Suppressor macrophage treated with lipopolysaccharide for 1 hour (primary cell): ENCODE measurements at places on chromosomes 7 and 10.

DNA sequence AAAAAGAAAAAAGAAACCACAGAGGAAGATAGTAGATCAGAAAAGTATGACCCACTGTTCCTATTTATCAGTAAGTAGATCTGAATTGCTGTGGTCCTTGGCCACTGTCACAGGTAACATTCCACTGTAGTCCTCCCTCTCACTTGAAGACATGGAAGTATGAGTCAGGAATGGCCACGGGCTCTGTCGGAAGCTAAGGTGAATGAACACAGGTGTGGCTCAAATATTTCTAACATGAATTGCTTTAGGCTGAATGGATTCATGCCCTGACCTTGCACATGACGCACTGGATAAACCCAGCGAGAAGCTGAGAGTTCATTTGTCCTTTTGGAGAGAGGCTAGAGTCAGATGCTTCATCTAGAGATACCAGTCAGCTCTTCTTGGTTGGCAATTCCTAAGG lies 224.5 kb upstream of the SP8 start:
- no peak for DNase-seq

GRCh38 chr10:44234483-44234875 lies 150.4 kb downstream of the CXCL12 start:
- no peak for DNase-seq

- DNase-seq: no peak
Observed at GRCh38 chr10:79979310-79979975, 30.5 kb upstream of the SFTPD start.

DNA sequence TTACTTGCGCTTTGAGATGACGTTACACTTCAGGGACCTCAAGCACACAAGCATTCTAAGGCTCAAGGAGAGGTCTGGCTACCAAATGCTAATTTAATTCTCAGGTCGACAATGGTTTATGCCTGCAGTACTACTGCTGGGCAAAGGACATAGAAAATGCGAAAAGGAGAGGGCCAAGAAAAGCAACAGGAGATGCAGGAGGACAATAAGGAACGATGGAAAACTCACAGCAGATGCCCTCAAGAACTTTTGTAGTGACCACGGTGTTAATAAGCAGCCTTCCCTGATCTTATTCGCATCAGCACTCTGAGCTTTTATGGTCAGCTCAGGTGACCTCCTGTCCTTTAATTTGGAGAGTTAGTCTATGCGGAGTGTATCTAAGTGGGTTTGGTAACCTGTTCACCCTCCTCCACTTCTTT lies 146.3 kb downstream of the GPR85 start:
- no peak for DNase-seq

- no peak for DNase-seq
Observed at GRCh38 chr7:7178906-7179305, 3.4 kb upstream of the C1GALT1 start.
